Dermis microvascular lymphatic vessel endothelial cell (primary cell): ENCODE measurements at places on chromosomes 16 and 17.

GRCh38 chr17:16122697-16123434 lies 92.5 kb downstream of the NCOR1 start:
- DNase-seq = no peak

- DNase-seq = no peak
These were observed 234.4 kb downstream of the ZNF423 start for GRCh38 chr16:49621241-49622083.

DNA sequence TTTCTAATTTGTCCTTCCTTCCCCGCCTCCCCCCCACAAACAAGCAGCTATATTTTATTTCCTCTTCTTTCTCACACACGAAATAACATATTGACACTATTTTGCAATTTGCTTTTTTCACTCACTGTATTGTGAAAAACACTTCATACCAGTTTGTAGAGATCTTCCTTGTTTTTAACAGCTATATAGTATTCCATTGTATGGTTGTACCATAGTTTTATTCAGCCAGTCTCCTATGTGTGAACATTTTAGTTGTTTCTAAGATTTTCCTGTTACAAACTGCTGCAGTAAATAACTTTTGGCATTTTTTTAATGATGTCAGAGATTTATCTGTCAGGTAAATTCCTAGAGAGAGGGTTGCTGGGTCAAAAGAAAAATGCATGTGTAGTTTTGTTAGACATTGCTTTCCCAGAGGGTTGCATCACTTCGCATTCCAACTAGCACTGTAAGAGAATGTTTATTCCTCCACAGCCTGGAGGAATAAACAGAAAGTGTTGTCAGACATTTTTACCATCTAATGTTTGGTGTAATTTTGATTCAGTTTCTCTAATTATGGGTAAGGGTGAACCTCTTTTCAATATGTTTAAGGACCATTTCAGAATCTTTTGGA lies 101.2 kb downstream of the MRTFB start:
- no peak for DNase-seq

DNA sequence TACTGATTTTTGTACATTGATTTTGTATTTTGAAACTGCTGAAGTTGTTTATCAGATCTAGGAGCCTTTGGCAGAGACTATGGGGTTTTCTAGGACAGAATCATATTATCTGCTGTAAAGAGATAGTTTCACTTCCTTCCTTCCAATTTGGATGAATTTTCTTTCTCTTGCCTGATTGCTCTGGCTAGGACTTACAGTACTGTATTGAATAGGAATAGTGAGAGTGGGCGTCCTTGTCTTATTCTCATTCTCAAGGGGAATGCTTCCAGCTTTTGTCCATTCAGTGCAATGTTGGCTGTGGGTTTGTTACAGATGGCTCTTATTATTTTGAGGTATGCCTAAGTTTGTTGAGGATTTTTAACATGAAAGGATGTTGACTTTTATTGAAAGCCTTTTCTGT lies 290.1 kb downstream of the MAP2K4 start:
- DNase-seq = no peak
